ENCODE measurements at places on chromosomes 13 and 19. TPM values are rescaled to one million over a fixed set of nuclear protein-coding genes. Genes with fewer than 3 reads are reported as not detected.

The ARRDC2 gene
- 19.7 TPM for total RNA-seq

DNA sequence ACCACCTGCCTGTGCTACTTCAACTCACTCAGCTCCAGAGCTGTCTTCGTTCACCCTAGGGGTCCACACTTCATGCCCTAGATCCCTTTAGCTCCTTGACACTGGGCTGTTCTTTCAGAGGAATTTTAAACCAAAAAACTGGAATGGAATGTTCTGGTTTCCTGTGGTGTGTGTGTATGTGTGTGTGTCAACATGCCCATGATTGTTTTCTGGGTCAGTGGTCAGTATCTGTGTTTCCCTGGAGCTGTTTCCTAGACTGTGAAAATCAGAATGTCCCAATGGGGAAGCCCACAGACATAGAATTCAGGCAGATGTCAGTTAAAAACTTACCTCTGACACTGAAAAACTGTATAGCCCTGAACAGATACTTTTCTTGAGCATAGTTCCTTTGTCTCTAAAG lies 1.3 kb downstream of the PMIS2 start:
- DNase-seq = no peak

DNA sequence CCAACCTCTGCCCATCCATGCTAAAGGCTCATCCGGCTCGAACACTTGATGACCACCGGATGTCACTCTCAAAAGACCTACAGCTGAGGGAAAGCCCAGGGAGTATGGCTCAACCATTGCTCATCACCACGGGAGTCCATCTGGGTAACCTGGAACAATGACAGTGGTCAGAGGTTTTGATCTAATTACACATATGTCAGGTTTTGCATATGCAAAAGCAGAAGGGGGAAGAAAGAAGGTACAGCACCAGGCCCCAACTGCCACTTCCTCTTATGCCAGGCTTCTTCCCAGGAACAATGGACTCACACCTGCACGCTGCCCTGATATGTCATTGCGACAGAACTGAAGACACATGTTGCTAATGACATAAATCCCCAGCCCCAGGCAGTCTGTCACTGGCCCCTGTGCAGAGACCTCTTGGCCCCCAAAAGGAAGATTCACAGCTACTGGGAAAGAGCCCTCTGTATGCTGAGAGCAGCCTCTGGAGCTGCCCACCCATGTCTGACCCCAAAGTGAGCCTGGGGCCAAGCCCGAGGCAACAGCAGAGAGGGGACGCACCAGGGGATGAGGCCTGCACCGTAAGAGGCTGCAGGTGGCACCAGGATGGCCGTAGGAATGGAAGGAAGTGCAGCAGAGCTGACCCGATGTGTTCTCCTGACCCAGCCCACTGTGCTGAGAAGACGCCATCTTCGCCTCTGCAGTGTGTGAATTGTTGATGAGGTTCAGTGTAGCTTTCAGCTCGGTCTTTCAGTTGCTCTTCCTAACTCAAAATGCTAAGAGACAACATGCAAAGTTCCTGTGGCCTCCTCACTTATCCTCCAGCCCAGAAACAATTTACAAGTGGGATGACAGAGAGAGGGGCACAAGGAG lies 26.3 kb downstream of the EPS15L1 start:
- peak; percentile 49 for DNase-seq

DNA sequence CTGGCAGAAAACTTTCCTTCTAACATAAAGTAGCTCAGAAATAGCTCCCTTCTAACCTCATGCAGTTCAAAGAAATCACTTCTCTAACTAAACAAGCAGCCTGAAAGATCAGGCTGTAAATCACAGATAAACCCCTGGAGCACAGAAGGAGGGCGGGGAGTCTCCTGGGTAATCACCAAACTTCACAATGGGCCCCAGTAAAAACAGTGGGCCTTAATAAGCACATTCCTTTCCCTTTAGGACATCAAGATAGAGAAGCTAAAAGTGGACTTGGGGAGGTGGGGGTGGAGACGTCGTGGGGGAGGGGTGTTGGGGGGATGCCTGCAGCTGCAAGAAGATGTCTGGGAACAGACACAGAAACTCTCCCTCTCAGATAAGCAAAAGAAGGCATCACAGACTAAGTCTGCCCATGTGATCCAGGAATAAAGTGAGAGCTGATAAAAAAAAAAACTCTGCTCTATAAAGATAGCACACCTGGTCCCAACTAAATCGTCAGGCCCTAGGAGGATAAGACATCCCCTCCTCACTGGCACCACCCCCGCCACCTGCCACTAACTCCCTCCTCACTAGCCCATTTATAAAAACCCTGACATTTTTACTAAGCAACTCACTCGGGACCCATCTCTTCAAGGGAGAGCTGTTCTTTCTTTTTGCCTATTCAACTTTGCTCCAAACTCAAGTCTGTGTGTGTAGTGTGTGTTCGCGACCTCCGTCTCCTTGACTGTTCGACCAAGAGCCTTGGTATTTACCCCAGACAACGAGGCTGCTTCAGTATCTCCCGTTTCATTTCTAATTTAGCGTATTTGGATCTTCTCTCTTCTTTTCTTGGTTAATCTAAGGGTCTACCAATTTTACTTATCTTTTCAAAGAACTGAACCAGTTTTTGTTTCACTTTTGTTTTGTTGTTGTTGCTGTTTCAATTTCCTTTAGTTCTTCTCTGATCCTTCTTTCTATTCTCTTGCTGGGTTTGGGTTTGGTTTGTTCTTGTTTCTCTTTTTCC lies 31.7 kb downstream of the DNAJC15 start:
- DNase-seq = peak; percentile 61

The ZNF154 gene
- total RNA-seq = 2.0 TPM

DNA sequence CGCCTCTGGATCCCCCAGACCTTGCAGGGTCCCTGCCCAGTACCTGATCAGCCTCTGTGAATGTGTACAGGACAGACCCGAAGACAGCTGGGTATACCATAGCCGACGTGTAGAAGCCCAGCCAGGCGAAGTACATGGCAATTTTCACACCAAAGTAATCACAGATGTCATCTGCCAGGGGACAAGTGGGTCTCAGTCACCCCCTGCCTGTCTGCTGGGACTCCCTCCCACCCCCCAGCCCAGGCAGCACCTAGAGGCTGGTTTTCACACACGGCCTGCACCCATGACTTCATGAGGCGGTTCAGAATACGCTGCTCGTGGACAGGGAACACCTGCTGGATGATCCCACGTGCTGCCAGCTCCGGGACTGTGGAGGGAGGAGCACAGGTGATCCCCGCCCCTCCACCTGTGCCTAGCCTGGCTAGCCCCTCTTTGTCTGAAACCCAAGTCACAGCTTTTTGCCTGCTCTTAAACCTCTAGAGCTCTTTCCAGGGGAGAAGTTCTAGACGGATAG lies 3.6 kb downstream of the ANO8 start:
- DNase-seq = no peak

DNA sequence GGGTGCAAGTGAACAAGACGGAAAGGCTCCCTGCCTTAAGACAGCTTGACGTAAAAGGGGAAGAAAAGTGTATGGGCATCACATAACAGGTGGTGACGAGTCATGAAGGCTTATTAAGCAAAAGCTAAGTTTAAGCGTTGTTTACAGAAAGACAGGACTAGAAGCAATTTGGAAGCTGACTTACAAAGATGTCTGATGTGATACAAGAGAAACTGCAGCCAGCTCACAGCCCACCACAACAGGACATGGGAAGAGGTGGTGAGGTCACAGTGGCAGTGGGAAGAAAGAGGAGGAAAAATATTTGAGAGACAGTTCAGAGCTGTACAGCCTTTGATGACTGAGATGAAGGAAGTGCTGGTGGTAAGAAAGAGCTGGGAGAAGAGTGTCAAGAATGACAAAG lies 181.6 kb downstream of the KLF12 start:
- peak; percentile 18 for DNase-seq

DNA sequence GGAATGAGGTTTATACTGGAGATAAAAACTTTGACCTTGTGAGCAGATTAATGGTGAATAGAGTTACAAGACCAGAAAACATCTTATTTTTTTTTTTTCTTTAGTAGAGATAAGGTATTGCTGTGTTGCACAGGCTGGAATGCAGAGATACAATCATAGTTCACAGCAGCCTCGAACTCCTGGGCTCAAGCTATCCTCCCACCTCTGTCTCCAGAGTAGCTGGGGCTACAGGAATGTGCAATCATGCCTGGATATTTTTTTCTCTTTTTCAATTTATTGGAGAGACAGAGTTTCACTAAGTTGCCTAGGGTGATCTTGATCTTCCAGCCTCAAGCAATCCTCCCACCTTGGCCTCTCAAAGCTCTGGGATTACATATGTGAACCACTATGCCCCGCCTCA lies 2139.1 kb downstream of the PCDH9 start:
- no peak for DNase-seq

- DNase-seq = no peak
These were observed 20.3 kb downstream of the RFXAP start for GRCh38 chr13:36839281-36839680.

DNA sequence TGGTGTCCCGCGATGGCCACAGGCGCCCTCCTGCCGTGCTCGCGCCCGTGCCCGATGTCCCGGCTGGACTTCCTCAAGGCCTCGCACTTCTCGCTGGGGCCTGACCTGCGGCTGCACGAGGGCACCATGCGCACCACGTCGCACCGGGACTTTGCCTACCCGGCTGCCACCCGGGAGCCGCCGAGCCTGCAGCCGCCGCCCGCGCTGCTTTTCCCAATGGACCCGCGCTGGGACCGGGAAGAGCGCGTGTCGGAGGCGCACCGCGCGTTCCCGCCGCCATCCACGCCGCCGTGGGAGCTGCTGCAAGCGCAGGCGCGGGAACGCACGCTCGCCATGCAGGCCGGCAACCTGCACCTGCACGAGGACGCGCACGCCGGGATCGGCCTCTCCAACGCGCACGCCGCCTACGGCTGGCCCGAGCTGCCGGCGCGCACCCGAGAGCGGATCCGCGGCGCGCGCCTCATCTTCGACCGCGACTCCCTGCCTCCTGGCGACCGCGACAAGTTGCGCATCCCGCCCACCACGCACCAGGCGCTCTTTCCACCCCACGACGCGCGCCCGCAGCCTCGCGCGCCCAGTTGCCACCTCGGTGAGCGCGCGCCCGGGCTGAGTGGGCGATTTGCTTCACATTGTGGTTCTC lies 12.1 kb upstream of the PEX11G start:
- peak; percentile 56 for DNase-seq

DNA sequence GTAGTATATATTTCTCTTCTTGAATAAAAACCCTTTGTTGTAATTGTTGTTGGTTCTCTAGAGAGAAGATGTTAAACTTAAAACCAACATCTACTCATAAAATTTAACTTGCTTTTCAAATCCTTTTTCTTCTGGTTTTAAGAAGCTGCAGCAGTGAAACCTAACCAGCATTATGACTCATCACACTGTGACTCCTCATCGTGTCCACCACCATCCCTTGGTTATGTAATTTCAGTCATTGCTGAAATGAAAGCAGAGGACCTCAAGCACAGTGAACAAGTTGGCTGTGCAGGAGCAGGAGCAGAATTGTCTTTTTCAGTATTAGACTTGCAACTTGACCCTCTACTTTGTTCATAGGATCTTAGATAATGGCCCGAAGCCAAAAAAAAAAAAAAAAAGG lies 64.9 kb upstream of the HTR2A start:
- DNase-seq = peak; percentile 92

- DNase-seq = peak; percentile 44
These were observed 866 bp downstream of the COX7A1 start for GRCh38 chr19:36151144-36152018.

The CGB7 gene
- 0.54 TPM for total RNA-seq

The GRK1 gene
- total RNA-seq = not detected

- DNase-seq = no peak
These were observed 1.4 kb downstream of the SPRY2 start for GRCh38 chr13:80339563-80339911.

- peak; percentile 91 for DNase-seq
These were observed 1.2 kb downstream of the LRCH1 start for GRCh38 chr13:46553886-46554858.

DNA sequence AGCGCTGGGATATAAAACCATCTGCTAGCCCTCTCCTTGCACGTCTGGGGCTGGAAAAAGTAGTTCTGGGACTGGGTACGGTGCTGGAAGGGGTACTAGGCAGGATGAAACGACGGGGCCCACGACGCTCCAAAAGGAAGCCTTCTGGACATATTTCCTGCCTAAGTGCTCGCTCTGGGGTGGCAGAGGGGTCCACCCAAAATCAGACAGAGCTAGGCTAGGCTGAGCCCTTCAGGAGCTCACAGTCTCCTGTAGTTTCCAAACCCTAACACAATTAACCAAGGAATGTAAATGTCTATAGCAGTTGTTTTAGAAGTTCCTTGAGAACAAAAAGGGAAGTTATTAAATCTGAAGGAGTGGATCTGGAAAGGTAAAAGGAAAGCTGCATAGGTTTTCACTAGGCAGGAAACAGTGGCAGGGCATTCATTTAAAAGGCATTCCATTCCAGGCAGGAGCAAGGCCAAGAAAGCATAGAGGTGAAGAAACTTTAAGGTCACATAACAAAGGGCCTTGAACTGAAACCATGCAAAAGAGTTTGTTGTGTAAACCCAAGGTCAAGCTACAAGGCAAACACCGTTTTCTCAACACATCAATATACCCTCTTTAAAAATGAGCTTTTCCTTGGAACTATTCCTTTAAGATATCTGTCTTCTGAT lies 634 bp upstream of the DIAPH3 start:
- DNase-seq = peak; percentile 38

GRCh38 chr13:51922771-51923480 lies 61.2 kb downstream of the CCDC70 start:
- DNase-seq = no peak

- DNase-seq = no peak
These were observed 3.4 kb upstream of the GIPR start for GRCh38 chr19:45664575-45664974.

DNA sequence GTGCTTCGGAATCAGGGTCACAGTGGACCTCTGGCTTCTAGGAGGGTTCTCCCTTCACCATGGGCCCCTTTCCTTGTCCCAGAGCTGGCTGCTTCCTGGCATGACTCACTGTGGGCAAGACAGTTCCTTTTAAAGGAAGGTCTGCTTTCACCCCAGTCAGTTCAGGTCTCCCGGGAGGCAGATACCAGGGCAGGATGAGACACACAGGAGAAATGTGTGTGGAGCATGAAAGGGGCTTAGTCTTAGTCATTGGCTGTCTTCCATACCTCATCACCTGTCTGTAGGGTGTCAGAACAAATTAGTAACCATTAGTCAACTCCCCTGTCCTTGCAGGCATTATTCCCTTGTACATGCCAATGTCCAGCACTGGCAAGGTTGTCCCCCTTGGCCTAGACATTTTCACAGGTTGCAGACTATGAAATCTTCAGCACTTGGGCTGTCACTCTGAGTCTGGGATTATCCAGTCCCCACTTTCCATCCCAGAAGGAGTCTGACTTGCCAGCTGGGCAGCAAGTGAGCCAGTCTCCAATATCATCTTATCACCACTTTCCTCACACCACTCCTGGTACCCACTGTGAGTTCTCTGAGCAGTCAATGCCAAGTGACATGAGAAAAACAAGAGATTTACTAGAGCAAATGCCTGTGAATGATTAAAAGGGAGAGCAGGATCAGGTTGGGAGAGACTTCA lies 76.8 kb upstream of the MEDAG start:
- DNase-seq = peak; percentile 83
